Activated CD8-positive, alpha-beta memory T cell treated with anti-CD3 and anti-CD28 coated beads for 1 hour (primary cell): ENCODE measurements at places on chromosomes 16 and 17.

DNA sequence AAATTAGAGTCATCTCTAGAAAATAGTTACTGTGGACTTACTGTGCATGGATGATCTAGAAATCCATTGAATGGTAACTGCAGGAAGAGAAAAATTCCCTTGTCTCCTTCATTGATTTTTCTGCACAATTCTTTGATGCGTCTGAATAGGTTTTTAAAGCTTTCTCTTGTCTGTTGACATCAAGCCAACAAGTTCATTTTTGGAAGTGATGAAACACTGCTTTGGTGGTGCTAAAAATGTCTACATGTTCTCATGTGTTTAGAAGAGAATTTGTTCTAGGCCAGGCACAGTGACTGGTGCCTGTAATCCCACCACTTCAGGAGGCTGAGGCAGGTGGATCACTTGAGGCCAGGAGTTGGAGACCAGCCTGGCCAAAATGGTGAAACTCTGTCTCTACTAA is 57.1 kb upstream of the AXIN2 start:
- no peak for DNase-seq

- DNase-seq: no peak
Observed at GRCh38 chr17:9309216-9309615, 266.4 kb downstream of the STX8 start.

GRCh38 chr17:65604070-65604469 is 42.6 kb upstream of the AXIN2 start:
- DNase-seq: no peak

GRCh38 chr17:51298508-51299371 is 38.4 kb downstream of the UTP18 start:
- DNase-seq: no peak

DNA sequence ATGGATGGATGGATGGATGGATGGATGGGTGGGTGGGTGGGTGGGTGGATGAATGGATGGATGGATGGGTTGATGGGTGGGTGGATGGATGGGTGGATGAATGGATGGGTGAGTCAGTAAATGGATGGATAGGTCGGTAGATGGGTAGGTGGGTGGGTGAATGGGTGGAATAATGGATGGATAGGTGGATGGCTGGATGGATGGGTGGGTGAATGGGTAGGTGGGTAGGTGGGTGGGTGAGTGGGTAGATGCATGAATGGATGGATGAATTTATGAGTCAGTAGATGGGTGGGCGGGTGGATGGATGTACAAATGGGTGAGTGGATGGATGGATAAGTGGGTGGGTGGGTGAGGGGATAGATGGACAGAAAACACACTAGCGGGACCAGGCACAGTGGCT is 4.9 kb downstream of the ZG16B start:
- no peak for DNase-seq

DNA sequence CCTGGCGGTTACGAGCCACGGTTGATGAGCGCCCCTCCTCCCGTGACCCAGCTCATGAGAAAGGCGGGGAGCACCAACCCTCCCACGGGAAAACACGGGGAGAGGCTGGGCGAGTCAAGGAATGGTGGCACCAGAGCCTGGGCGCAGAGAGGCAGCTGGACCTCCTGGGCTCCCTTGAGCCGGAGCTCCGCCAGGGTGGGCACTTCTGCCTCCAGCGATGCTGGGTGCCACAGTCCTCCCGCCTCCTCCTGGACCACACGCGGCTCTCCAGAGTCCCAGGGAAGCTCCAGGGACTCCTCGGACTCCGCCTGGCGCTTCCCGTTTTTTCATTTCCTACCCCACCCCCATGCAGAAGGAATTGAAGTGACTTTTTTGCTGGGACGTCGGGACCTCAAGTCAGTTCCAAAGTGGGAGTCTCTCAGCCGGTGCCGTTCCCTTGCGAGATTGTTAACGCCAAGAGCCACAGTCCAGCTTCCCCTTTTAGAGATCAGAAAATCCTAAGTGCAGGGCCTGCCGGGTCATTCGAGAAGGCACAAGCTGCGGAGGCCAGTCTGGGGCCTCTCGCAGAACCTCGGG is 6.6 kb upstream of the CBX8 start:
- DNase-seq: no peak

- peak; percentile 82 for DNase-seq
Observed at GRCh38 chr17:29617125-29617480, 5.6 kb downstream of the CORO6 start.

- DNase-seq: no peak
Observed at GRCh38 chr17:41416479-41416878, 7.9 kb downstream of the KRT37 start.

- no peak for DNase-seq
Observed at GRCh38 chr17:63095879-63096278, 129.8 kb downstream of the TANC2 start.

- DNase-seq: no peak
Observed at GRCh38 chr17:14118951-14119350, 49.6 kb downstream of the COX10 start.

- DNase-seq: no peak
Observed at GRCh38 chr16:47852991-47853390, 302.8 kb downstream of the ABCC12 start.

- DNase-seq: no peak
Observed at GRCh38 chr17:40582328-40582901, 17.1 kb upstream of the CCR7 start.

GRCh38 chr17:42378959-42379594 is 9.2 kb downstream of the STAT3 start:
- no peak for DNase-seq

DNA sequence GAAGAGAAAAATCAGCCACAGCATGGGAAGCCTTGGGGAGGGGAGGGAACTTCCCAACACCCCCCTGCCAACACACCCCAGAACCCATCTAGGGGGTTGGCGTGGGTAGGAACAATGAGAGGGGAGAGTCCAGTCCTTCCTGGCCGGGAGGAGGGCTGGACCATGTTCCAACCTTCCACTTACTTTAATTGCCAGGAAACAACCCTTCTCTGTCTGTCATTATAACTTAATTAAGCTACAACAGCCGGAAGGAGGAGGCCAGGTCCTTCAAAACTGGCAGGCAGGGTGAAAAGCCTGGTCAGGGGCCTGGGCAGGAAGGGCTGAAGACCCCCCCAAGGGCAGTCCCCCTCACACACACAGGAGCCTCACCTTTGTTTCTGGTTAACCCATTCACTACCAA is 447.0 kb downstream of the SOX9 start:
- no peak for DNase-seq

- DNase-seq: no peak
Observed at GRCh38 chr17:81332914-81333528, 37.9 kb upstream of the SLC38A10 start.

DNA sequence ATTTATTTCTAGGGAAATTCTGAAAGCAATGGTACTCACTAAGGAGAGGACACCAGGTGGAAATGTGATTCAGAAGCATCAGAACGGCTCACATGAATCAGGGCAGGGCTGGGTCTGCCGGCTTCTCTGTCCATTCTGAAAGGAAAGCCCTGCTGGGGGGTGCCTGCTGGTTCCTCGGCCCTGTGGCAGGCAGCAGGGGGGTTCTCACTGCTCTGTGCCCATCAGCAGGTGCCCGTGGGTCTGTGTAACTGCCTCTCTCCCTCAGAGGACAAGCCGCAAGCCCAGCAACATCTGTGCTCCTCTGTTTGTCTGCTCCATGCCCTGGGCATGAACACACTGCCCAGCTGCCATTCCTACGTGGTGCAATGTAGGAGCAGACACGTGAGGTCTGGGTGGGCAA is 74.9 kb upstream of the ZNF423 start:
- DNase-seq: no peak

DNA sequence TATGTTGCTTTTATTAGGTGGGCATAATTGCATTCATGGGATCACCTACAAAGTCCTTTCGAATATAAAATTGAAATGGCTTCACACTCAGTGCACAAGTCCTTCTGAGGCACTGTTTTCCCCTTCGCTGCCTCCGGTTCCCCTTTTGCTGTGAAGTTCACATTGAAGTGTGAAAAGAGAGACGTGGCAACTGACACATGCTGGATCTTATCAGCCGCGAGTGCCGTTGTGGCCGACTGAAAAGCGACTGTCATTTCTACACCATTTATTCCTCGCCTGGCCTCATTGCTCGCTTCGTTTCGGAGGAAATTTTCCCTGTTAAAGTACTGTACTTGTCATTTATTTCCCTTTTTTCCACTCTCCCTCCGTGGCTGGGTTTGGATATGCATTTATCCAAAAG is 423.5 kb downstream of the MAF start:
- DNase-seq: no peak

- DNase-seq: no peak
Observed at GRCh38 chr17:42274812-42275526, 1.2 kb downstream of the STAT5B start.

GRCh38 chr16:27759301-27759871 is 209.4 kb downstream of the KATNIP start:
- DNase-seq: no peak

DNA sequence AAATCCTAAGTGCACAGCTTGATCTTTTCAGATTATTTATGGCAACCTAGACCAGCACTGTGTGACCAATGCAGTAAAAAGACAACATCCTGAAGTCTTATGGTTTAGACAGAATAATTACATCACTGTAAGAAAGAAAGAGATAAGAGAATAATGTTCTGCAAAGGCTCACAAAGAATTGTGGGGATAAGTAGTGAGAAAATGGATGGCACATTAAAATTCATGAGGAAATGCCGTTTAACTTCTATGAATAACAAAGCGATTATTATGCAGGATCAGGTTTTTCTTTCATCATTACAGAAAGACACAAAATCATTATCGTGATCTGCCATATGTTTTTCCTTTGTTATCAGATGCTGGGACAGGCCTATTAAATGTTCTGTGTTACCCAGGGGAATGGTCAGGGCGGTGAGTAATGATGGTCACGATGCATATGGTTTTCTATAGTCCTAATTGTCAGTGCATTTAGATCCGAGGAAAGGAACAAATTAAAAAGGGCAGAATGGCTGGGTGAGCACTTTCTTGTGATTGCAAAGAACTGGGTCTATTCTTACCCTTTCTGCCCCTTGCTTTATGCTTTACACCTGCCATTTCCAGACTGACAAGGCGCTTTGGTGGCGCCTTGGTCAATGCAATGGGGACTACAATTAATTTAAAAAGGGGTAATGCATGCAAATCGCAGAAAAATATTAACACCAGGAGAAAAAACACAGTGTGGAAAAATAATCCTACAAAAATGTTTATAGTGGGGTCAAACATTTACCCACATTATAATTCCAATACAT is 18.1 kb upstream of the DHX40 start:
- DNase-seq: no peak

GRCh38 chr17:14276535-14277250 is 24.2 kb upstream of the HS3ST3B1 start:
- no peak for DNase-seq

GRCh38 chr16:13553453-13553985 is 366.4 kb upstream of the ERCC4 start:
- DNase-seq: no peak

DNA sequence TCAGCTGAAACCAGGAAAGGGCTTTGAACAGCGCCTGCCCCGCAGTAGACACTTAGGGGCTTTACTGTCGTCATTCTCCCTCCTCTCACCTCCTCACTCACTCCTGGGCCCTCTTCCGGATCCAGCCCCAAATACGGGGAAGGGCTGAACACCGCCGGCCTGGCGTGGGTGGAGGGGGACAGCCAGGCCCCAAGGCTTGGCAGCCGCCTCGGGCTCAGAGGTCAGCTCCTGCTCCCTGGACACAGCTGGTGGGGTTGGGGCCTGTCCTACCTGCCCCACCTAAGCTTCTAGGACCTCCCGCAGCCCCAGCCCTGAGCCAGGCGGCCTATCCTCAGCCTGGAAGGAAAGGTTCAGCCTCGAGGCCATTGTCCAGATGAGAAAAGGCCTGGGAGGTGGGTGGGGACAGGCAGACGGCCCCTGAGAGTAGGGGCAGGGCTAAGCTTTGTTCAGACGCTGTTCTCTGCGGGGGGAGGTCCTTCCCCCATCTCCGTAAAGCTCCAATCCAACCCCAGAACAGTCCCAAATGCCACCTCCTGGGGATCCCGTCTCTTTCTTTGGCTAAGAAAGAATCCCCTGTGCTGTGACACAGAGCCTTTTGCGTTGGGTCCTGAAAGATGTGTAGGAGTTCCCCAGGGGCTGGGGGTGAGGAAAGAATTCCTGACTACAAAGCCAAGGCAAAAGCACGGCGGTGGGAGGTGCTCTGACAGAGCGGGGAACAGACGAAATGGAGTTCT is 881 bp upstream of the LLGL1 start:
- no peak for DNase-seq

DNA sequence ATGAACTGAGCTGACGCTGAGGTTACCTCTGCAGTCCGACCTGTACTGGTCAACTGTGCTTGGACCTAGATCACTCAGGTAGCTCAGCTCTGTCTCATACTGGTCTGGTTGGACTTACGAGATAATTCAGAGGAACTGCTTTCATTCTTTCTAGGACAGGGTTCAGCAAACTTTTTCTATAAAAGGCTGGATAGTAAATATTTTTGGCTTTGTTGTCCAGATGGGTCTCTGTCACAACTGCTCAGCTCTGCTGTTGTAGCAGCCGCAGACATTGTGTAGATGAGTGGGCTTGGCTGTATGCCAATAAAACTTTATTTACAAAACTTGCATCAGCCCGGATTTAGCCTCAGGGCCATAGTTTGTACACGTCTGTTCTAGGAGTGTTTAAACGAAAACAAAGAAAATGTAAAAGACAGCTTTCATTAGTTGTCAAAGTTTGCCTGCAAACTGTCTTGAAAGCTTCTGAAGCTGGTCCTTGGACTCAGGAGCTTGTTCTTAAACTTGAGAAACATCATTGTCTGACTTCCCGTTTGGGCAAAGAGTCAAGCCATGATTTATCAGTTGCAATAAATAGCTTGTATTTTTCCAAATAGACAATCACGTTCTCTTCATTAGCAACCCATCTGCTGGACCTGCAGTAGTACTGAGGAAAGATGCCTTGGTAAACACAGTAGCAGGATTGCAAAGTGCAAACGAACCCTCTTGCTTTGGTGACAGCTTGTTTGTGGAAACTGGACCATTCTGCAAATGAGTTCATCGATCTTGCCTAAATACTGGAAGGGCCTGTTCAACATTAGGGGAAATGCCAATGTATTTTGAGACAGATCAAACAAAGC is 253.4 kb downstream of the SNX29 start:
- DNase-seq: no peak

GRCh38 chr17:73560661-73561060 is 83.6 kb downstream of the SDK2 start:
- no peak for DNase-seq

DNA sequence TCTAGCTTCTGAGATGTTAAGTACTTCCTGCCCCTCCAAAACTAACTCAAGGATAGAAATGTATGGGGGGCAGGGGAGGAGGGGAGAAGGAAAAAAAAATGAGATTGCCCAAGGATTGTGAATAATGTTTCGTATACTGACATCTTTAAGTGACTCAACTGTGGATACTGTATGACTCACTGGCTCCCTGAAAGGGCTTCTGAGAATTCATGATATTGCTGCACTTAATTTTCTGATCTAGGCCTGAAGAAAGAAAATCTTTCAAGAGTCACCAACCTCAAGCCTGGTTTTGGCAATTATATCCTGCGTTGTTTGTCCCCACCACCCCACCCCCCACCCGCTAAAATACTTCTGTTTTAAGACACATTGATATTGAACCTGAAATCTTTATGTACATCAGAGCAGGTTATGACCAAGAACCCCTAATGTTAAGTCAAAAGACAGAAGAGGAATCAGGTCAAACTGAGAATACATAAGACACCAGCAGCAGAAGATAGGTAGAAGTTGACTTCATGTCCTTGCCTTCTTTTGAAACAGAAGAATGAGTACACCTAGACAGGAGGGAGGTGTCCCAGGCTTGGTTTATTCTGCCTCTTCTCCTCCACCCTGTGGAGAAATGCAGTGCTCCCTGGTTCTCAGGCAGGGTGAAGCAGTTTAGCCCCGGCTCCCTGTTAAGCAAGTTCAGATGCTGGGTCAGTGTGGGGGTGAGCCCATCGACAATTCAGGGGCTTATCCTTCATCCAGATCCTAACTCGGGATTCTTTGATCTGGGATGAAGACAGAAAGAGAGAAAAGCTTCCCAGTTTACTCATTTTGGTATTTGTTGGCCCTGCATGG is 3.3 kb upstream of the FBXL20 start:
- DNase-seq: no peak
